HCT116 (cell line): ENCODE measurements at places on chromosomes 7 and 10. TPM values are rescaled to one million over a fixed set of nuclear protein-coding genes. Genes with fewer than 3 reads are reported as not detected.
A peak's percentile ranks its signal among the peaks of the same experiment; 100 is the strongest.

Gene ARMC10
- total RNA-seq: 53.3 TPM

Gene HTR7
- 32.2 TPM for total RNA-seq

Gene DENND11
- 23.4 TPM for total RNA-seq

DNA sequence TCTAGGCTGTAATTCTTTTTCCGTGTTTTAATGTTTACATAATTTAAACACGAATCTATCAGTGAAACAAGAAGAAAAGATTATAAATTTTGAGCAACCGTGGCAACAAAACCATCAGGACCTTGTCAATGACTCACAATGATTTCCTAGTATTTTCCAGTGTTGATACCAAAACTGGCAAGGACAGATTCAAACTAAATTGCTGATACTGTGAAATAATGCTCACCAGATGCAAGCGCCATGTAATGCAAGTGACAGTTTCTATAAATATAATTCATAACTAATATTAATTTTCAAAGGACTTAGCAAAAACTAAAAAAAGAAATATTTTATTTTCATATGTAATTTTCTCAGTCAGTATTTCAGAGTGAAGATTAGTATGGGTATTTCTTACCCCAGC lies 203.6 kb downstream of the LRRN3 start:
- no peaks in the 10 kb centered on the region for H3K4me1 ChIP-seq
- DNase-seq: no peak
- H3K27ac ChIP-seq: no peak overlapping the region
- no peak overlapping the region for H3K4me3 ChIP-seq
- H3K36me3 ChIP-seq: no peaks in the 10 kb centered on the region
- no peaks in the 10 kb centered on the region for H3K27me3 ChIP-seq

DNA sequence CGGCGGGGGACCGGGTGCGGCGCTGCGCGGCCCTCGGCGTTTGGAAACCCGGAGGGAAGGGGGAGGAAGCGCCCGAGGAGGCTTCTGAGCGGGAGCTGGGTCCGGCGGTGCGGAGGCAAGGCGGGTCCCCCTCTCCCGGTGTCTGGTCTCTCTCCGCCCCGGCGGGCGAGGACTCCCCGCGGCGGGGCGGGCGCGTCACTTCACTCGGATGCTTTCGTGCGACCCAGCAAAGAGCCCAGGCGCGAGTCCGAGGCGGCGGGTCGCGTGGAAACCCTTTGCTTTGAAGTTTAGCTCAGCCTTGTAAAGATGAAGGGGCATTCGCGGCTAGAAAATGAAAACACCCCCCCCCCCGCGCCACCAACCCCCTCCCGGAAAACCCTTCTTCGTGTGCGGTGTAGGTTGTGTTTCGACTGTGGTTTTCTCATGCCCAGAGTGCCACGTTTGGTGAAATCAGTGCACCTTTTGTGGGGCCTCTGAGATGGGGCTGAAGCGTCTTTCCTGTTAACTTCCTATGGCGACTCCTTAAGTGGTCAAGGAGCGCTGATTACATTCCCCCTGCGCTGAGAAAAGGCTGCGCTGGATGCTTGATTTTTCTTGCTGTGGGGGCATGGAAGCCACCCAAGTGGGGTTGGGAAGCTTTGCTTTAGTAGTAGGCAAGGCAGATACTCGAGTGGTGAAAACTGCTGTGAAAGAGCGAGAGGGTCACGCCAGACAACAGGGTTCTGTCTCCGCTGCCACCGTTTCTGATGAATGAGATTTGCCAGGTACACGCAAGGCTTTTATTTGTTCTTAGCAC lies 876 bp downstream of the GNAI1 start:
- peak overlapping the region; percentile 95 for H3K4me3 ChIP-seq
- H3K4me1 ChIP-seq: peaks cover 45% of the 10 kb centered on the region
- H3K36me3 ChIP-seq: no peaks in the 10 kb centered on the region
- peak overlapping the region; percentile 98 for H3K27ac ChIP-seq

Gene NKX1-2
- total RNA-seq: 3.4 TPM
